ENCODE measurements at places on chromosomes 13 and 19. TPM values are rescaled to one million over a fixed set of nuclear protein-coding genes. Genes with fewer than 3 reads are reported as not detected.

- no peak for DNase-seq
- H3K4me1 ChIP-seq, result no peaks in the 10 kb centered on the region
- no peaks in the 10 kb centered on the region for H3K27me3 ChIP-seq
Observed at GRCh38 chr19:36876993-36877938, 26.6 kb downstream of the ZNF345 start.

DNA sequence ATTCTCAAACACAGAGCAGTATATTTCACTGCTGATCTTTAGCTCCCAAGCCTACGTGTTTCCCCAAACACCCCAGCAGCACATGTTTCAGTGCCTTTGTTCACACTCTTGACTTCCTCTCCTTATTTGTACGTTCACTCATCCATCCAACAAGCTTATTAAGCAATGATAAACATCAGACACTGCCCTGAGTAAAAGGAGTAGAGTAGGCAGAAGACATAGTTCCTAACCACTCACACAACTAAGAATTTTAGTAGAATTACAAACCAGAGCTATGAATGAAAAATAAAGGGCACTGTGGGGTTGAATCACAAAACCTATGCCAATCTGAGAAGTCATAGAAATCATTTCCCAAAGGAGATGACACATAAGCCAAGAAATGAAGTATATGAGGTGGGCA lies 213.5 kb downstream of the DIAPH3 start:
- H3K4me1 ChIP-seq, result no peaks in the 10 kb centered on the region
- no peak for DNase-seq
- no peak overlapping the region for H3K4me3 ChIP-seq
- no peak overlapping the region for H3K27ac ChIP-seq
- no peaks in the 10 kb centered on the region for H3K36me3 ChIP-seq

DNA sequence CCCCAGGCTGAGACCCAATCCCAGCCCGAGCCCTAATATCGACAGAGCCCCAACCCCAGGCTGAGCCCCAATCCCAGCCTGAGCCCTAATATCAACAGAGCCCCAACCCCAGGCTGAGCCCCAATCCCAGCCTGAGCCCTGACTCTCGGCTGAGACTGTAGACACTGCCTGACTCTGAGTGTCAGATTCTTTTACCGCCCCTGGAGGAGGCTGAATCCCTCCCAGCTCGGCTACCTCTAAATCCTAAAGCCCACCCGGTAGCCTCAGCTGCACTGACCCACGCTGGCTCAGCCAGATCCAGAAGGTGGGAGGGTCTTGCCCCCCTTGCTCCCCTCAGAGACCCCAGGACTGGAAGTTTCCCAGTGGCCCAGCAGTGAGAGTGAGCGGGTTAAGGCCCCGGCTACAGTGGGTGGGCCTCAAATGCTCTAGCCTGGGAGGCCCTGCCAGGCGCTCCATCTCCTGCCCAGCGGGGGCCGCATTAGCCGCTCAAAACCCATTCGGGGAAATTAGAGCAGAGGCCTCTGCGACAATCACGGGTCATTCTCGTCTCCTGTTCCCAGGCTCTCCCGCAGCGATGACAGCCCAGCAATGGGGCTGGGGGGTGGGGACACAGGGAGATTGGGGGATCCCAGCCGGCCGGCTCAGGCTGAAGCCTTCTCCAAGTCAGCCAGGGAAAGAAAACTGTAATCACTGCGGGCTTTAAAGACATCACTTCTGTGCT lies 43.8 kb downstream of the ZNRF4 start:
- DNase-seq, result no peak
- H3K4me1 ChIP-seq, result no peaks in the 10 kb centered on the region
- no peak overlapping the region for H3K27ac ChIP-seq
- H3K36me3 ChIP-seq, result no peaks in the 10 kb centered on the region

DNA sequence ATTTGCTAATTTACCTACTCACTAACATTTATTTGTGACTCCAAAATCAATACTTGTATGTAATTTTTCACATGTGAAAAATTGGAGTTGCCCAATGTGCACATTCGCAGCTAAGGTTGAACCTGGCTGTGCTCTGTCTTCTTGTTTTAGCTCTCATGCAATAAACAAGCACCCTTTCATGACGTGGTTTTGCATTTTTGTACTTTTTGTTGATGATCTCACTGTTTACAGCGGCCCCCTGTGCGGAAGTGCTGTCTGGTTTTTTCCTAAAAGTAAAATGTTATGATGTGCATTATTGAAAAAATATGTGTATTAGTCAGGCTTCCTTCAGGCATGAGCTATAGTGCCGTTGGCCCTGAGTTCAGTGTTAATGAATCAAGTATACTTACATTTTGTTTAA lies 18.1 kb downstream of the DGKH start:
- H3K27ac ChIP-seq, result no peak overlapping the region
- no peaks in the 10 kb centered on the region for H3K4me1 ChIP-seq
- DNase-seq, result no peak
- H3K27me3 ChIP-seq, result no peaks in the 10 kb centered on the region
- H3K4me3 ChIP-seq, result no peak overlapping the region

DNA sequence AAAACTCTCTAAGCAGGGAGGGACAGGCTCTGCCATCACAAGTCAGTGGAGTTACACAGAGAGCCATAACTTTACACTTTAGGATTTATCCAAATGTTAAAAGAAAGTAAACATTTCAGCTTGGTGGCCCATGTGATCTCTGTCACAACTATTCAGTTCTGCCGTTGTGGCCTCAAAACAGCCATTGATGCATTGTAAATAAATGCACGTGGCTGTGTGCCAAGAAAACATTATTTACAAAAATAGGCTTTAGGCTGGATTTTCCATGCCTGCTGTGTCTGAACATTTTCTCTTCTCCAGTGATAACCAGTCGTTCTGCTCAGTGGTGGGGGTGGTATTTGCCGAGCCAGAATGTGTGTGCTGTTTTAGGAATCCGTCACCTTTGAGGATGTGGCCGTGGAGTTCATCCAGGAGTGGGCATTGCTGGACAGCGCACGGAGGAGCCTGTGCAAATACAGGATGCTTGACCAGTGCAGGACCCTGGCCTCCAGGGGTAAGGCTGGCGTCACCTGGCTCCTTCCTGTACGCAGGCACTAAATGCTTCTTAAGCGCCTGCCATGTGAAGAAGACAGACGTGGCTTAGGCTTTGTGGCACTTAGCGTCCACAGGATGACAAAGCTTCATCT lies 4.9 kb downstream of the ZNF333 start:
- no peak for DNase-seq
- H3K36me3 ChIP-seq, result peaks cover 64% of the 10 kb centered on the region

DNA sequence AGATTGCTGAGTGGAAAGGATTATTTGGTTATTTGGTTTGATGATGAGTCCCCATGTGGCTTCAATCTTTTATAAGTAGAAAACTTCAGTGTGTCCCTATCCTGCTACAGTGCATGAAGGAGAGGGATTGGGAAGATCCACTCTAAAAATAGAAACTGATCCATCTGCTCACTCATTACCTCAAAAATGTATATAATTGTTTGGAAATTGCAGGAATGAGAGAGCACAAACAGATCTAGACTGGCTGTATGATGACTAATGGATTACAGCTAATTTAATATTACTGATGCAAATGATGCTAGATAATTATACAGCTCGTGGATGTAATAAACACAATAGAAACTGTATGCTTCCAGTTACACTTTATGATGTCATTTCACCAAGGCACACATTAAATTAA lies 625.3 kb upstream of the PRR20A start:
- H3K27me3 ChIP-seq, result no peaks in the 10 kb centered on the region
- H3K27ac ChIP-seq, result no peak overlapping the region
- H3K4me1 ChIP-seq, result no peaks in the 10 kb centered on the region
- no peaks in the 10 kb centered on the region for H3K36me3 ChIP-seq

DNA sequence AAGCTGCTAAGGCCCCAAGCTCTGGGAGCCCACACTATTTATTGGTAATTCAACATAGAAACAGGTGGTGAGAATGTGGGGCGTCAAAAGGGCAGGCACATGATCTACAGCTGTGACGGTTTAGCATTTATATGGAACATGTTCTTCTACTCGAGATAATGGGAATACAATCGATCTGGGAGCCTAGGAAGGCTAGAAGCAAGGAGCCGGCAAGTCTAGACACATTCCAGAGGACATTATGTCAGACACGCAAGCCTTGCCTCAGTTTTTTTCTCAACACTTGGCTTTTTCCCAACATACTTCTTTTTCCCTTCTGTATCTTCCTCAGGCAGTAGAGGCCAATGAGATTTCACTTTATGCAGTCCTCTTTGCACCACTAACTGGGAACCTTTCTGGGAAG lies 315.7 kb upstream of the SLITRK5 start:
- no peak overlapping the region for H3K27ac ChIP-seq
- no peak overlapping the region for H3K4me3 ChIP-seq
- H3K36me3 ChIP-seq, result no peaks in the 10 kb centered on the region
- H3K27me3 ChIP-seq, result no peaks in the 10 kb centered on the region

- H3K4me1 ChIP-seq, result no peaks in the 10 kb centered on the region
- H3K27me3 ChIP-seq, result no peaks in the 10 kb centered on the region
- DNase-seq, result no peak
Observed at GRCh38 chr13:79448413-79448812, 32.5 kb upstream of the NDFIP2 start.

ALG5 gene
- polyA plus RNA-seq, result 31.8 TPM

DNA sequence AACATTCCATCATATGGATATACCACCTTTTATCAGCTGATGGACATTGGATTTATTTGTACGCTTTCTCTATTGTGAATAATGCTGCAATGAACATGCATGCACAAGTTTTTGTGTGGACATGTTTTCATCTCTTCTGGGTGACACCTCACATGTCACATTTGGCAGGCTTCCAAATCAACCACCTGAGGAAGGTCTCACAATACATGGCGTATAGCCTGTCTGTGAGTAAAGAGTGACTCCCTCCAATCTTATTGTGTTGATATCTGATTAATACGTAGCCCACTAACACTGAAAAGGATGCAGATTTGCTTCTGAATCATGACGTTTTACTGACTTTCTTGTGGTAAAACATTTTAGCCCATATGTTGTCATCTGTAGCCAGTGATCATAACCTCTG lies 61.1 kb downstream of the SLC15A1 start:
- no peaks in the 10 kb centered on the region for H3K4me1 ChIP-seq
- no peak overlapping the region for H3K27ac ChIP-seq

- H3K36me3 ChIP-seq, result no peaks in the 10 kb centered on the region
- H3K27me3 ChIP-seq, result no peaks in the 10 kb centered on the region
- no peak for DNase-seq
- H3K4me3 ChIP-seq, result peak overlapping the region; percentile 55
- peaks cover 31% of the 10 kb centered on the region for H3K4me1 ChIP-seq
Observed at GRCh38 chr13:110873639-110874507, 41.0 kb downstream of the ANKRD10 start.

DNA sequence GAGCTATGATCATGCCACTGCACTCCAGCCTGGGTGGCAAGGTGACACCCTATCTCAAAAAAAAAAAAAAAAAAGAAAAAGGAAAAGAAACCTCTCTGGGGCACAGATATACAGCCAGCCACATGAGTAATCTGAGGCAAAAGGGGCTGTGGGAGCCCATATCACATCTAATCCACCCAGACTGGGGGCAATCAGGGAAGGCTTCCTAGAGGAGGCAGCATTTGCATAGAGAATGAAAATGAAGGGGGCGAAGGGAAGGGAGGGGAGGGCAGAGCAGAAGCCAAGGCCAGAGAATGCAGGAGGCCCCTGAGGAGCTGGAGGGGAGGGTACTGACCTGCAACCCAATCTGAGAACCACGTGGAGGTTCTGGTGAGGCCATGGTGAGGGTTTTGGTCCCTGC lies 13.2 kb downstream of the STXBP2 start:
- peaks cover 11% of the 10 kb centered on the region for H3K36me3 ChIP-seq
- no peak for DNase-seq
- H3K4me3 ChIP-seq, result no peak overlapping the region
- H3K27ac ChIP-seq, result no peak overlapping the region
- H3K27me3 ChIP-seq, result no peaks in the 10 kb centered on the region

ZNF221 gene
- polyA plus RNA-seq, result 2.9 TPM

LILRB1 gene
- polyA plus RNA-seq, result 0.65 TPM

DNA sequence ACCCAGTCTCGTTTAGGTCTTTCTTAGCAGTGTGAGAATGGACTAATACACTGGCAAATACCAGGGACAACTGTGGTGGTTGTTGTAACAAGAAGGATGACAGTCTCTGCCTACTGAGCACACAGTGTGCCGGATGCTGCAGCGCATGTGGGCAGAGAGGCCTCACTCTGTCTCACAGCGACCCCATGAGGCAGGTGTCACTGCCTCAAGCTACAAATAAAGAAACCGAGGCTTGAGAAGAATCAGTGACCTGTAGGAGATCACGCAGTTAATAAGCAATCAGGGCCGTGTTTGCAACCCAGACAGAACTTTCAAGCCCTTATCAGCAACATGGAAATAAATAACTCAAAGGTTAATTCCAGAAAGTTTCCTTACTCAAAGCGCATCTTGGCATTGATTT lies 40.5 kb upstream of the GAS6 start:
- no peaks in the 10 kb centered on the region for H3K36me3 ChIP-seq
- H3K27me3 ChIP-seq, result no peaks in the 10 kb centered on the region
- H3K27ac ChIP-seq, result no peak overlapping the region
- peak; percentile 76 for DNase-seq
- H3K4me3 ChIP-seq, result no peak overlapping the region
- H3K4me1 ChIP-seq, result peaks cover 6% of the 10 kb centered on the region

- no peak overlapping the region for H3K4me3 ChIP-seq
- H3K36me3 ChIP-seq, result peaks cover 25% of the 10 kb centered on the region
- no peaks in the 10 kb centered on the region for H3K27me3 ChIP-seq
- DNase-seq, result no peak
Observed at GRCh38 chr19:2444251-2445002, 12.3 kb downstream of the LMNB2 start.

- H3K4me1 ChIP-seq, result no peaks in the 10 kb centered on the region
- no peak overlapping the region for H3K4me3 ChIP-seq
- H3K27ac ChIP-seq, result no peak overlapping the region
- H3K27me3 ChIP-seq, result no peaks in the 10 kb centered on the region
Observed at GRCh38 chr13:84136582-84136981, 254.3 kb upstream of the SLITRK1 start.

- H3K27ac ChIP-seq, result peak overlapping the region; percentile 53
- peak; percentile 66 for DNase-seq
- H3K4me3 ChIP-seq, result no peak overlapping the region
- peaks cover 57% of the 10 kb centered on the region for H3K4me1 ChIP-seq
Observed at GRCh38 chr13:33110713-33111413, 94.6 kb downstream of the KL start.

DNA sequence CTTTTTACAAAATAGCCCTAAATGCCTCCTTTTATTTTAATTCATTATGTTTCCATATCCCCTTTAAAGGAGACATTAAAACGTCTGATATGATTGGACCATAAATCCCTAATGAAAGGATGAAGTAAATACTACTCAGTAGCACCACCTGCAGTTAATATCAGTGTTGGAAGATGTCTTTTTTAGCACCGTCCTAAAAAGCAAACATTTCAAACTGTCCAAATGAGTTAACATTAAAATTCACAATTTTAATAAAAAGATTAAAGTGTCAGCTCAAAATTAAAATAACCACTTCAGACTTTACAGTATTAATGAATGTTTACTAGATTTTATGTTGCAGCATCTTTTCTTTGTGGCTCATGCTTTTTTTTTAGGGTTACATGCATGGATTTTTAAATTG lies 12.3 kb downstream of the ZNF507 start:
- DNase-seq, result no peak
- H3K36me3 ChIP-seq, result peaks cover 17% of the 10 kb centered on the region
- peaks cover 32% of the 10 kb centered on the region for H3K27me3 ChIP-seq
- no peak overlapping the region for H3K27ac ChIP-seq

- no peaks in the 10 kb centered on the region for H3K27me3 ChIP-seq
- no peaks in the 10 kb centered on the region for H3K36me3 ChIP-seq
- no peak overlapping the region for H3K27ac ChIP-seq
- H3K4me3 ChIP-seq, result no peak overlapping the region
- no peak for DNase-seq
Observed at GRCh38 chr19:5838353-5839064, 993 bp downstream of the FUT6 start.

- H3K4me3 ChIP-seq, result no peak overlapping the region
- DNase-seq, result no peak
- H3K27ac ChIP-seq, result no peak overlapping the region
- H3K4me1 ChIP-seq, result no peaks in the 10 kb centered on the region
- peaks cover 17% of the 10 kb centered on the region for H3K36me3 ChIP-seq
Observed at GRCh38 chr13:51793570-51794271, 10.2 kb downstream of the DHRS12 start.

SLC15A1 gene
- polyA plus RNA-seq, result not detected
